ENCODE measurements at places on chromosomes 16 and 17.
A peak's percentile ranks its signal among the peaks of the same experiment; 100 is the strongest.

- DNase-seq = peak; percentile 17
Measured at GRCh38 chr16:3480901-3481695, 14.2 kb downstream of the C16orf90 start.

- peak; percentile 42 for DNase-seq
Measured at GRCh38 chr17:47694581-47695428, 844 bp downstream of the TBKBP1 start.

GRCh38 chr17:57484081-57484666 is 227.9 kb downstream of the MSI2 start:
- DNase-seq = peak; percentile 33

GRCh38 chr16:21610006-21610544 is 10.7 kb downstream of the METTL9 start:
- DNase-seq = no peak

GRCh38 chr16:59411961-59412841 is 678.1 kb upstream of the GOT2 start:
- peak; percentile 4 for DNase-seq

DNA sequence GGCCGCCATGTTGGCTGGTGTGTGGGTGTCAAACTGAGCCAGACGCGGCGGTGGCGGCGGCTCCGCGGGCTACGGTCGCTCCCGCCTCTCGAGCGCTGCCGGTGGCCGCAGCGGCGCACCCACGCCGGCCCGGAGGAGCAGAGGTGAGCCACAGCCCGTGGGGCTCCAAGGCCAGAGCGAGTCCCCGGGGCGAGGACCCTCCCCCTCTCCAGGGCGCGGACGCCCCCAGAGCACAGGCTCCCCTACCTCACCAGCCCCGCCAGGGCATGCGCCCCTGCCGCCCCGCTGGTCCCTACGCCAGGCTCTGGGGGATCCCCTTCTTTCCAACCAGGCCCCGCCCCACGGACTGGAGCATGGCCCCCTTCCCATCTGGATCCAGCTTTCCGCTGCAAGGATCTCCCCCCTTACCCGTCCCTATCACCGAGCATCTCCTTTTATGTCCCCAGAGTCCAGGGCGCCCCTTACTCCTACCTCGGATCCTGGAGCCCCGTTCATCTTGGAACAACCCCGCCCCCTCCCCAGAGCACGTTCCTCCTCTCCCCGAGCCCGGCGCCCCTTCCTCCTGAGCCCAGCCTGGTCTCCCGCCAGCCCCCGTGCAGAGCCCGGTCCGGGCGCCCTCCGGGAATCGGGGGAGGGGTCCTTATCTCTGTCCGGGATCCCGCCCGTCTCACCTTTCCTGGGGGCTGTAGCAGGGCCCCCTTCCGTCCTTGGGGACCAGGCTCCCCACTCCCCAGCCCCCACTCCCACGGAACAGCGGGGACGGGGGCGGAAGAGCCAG is 412 bp downstream of the EPN2 start:
- DNase-seq = no peak

GRCh38 chr17:53119773-53120172 is 703.0 kb upstream of the KIF2B start:
- DNase-seq = no peak

DNA sequence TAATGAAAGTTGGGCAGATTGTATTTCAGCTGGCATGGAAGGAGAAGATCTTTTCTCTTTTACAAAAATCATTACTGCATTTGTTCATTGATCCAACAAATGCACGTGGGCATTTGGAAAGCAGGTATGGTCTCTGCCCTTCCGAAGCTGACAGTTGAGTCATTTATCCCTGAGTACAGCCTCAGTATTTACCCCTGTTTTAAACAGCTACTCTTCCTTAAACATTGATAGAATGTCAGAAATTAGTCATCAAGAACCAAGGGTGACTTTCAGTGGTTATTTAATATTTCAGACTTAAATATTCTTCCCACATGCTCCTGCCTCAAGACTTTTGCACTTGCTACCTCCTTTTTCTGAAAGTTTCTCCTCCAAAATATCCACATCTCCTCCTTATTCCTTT is 226.7 kb upstream of the HSBP1 start:
- DNase-seq = peak; percentile 11

GRCh38 chr17:11852912-11853311 is 144.4 kb downstream of the ZNF18 start:
- DNase-seq = no peak

- DNase-seq = peak; percentile 78
Measured at GRCh38 chr17:20266806-20267458, 200.4 kb downstream of the LGALS9B start.

DNA sequence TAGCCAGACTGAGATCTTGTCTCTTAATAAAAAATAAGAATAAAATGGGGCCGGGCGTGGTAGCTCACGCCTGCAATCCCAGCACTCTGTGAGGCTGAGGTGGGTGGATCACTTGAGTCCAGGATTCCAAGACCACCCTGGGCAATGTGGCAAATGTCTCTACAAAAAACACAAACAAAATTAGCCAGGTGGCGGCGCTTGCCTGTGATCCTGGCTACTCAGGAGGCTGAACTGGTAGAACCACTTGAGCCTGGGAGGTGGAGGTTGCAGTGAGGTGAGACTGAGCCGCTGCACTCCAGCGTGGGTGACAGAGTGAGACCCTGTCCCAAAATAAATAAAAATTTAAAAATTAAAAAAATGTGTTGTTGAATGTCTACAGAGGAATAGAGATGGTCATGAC is 2.9 kb upstream of the DEF8 start:
- DNase-seq = no peak

DNA sequence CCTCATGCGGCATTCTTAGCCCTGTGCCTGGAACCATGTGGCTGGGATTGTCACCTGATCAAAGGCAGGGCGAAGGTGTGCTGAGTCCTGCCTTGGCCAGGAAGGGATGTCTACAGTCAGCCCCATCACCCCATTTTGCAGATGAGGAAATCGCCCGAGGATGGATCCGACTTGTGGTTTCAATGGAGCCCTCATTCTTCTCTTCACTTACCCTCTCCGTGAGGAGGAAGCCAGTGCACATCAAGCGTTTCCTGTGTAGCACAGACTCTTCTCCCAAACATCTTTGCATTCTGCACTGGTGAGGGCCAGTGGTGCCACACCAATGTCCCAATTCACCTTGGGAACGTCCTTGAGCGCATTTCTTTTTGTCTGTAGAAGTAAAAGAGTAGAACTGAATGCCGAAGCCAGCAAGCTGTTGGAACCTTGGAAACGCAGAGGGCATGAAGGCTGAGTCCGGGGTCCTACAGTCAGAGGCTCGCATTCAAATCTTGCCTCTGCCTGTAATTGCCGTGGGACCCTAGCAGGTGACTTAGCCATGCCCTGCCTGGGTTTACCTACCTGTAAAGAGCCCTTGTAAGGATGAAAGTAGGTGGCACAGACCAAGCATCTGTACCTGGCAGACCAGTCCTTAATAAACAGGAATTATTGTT is 85.4 kb downstream of the IRF8 start:
- DNase-seq = no peak

GRCh38 chr17:8894673-8895578 is 27.5 kb upstream of the PIK3R6 start:
- DNase-seq = peak; percentile 73

GRCh38 chr16:89378947-89379771 is 111.2 kb downstream of the ANKRD11 start:
- no peak for DNase-seq

- DNase-seq = peak; percentile 16
Measured at GRCh38 chr17:19672009-19672750, 23.6 kb downstream of the ALDH3A2 start.

DNA sequence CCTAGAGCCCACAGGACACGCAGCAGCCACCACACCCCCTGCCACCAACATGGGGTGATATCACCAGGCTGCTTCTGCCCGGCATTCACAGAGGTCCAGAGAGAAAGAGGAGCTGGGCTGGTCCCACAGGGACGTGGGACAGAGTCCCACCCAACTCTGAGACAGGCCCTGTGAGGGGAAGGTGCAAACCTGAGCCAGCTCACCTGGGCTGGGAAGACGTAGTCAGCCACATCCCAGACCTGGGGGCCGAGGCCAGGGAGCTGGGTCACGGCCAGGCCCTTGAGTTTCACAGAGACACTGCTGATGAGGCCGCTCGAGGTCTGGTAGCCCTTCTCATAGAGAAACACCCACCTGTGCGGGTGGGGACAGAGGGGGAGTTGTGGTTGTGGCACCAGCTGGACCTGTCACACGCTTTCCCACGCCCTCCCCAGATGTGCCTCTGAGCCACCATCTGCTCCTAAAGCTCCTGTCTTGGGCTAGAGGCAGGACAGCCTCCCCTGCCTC is 11.2 kb downstream of the P2RX1 start:
- no peak for DNase-seq

- no peak for DNase-seq
Measured at GRCh38 chr16:85222155-85222863, 110.0 kb upstream of the CIBAR2 start.
